Activated naive CD4-positive, alpha-beta T cell treated with anti-CD3 and anti-CD28 coated beads, Interleukin-2, amount 50 U/mL, for 16 hours (primary cell): ENCODE measurements at places on chromosomes 6 and 20.

- DNase-seq = no peak
These were observed 12.7 kb upstream of the LRRN4 start for GRCh38 chr20:6066582-6066981.

DNA sequence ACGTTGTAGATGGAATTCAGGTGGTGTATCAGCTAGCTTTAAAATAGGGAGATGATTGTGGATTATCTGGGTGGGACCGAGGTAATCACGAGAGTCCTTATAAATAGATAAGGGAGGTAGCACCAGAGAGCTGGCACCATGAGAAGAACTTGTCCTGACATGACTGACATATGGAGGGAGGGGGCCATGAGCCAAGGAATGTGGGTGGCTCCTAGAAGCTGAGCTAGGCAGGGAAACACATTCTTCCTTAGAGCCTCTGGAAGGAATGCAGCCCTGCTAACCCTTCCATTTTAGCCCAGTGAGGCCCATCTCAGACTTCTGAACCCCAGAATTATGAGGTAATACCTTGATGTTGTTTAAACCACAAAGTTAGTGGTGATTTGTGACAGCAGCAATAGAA lies 321.1 kb upstream of the SULF2 start:
- no peak for DNase-seq

GRCh38 chr20:18233408-18233943 lies 54.9 kb upstream of the ZNF133 start:
- no peak for DNase-seq

- no peak for DNase-seq
These were observed 839.4 kb downstream of the MAFB start for GRCh38 chr20:39849664-39850063.

GRCh38 chr6:36120018-36120417 lies 10.3 kb upstream of the MAPK13 start:
- no peak for DNase-seq

DNA sequence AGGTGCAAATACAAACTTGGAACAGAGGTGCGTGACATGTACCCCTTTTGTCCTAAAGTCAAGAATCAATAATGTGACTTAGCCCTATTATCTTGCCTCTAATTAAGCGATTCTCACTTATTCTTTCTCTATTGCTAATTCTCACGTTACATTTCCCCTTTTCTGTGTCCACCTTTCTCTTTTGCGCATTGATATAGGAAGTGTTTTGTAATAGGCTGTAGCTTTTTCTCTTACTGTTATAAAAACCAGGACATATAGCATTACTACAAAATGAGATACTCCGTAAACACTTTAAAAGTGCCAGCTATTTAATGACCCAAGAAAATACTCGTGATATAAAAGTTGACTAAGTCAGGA lies 669 bp upstream of the TMEM30A start:
- DNase-seq = no peak

GRCh38 chr6:168363302-168363701 lies 43.7 kb upstream of the DACT2 start:
- DNase-seq = no peak

DNA sequence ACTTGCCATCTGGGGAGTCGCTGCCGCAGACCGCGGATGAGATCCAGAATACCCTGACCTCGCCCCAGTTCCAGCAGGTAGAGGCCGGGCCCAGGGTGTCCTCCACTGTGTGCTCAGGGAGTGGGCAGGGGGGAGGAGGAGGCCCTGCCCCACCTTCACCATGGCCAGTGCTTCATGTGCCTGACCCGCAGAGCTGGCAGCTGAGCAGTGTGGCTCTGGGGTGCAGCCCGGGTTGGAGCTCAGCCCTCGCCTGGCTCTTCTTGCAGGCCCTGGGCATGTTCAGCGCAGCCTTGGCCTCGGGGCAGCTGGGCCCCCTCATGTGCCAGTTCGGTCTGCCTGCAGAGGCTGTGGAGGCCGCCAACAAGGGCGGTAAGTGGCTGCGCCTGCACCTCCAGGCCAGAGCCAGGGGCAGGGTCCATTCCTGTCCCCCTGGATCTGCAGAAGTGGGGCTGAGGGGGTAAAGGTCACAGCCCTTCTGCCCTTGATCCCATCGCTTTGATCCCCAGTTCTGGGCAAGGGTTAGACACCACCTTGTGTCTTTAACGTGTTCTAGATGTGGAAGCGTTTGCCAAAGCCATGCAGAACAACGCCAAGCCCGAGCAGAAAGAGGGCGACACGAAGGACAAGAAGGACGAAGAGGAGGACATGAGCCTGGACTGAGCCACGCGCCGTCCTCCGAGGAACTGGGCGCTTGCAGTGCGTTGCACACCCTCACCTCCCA lies 5.5 kb downstream of the ADRM1 start:
- DNase-seq = no peak

DNA sequence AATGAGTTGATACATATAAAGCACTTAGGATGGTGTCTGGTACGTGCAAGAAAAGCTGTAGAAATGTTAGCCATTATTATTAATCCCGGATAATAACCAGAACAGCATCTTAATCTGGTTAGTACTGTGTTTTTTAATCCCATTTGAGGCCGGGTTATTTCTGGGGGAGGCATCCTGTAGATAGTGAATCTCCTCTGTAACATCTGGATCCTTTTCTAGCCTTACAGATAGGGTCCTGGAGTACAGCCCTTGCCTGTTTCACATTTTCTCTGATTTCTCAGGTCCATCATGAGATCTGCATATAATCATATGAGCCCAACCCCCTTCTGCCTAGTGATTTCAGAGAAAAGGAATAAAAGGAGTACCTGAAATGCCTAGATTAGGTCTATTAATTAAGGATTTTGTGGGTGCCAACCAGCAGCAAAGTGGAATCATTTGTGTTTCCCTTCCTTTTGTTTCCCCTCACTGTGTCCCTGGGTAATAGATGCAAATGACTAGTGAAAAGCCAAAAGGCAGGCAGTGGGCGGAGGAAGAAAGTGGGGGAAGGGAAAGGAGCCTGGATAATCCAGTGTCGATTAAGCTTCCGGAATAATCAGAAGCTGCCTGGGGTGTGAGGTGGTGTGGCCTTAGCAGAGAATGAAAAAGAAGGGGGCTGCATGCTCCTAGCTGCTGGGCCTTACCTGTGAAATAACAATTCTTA lies 88.9 kb downstream of the SOBP start:
- no peak for DNase-seq

- DNase-seq = no peak
These were observed 415 bp upstream of the CUL9 start for GRCh38 chr6:43181621-43181941.

GRCh38 chr6:12848964-12849808 lies 132.6 kb downstream of the PHACTR1 start:
- no peak for DNase-seq

GRCh38 chr20:58568483-58569240 lies 53.5 kb upstream of the APCDD1L start:
- no peak for DNase-seq

DNA sequence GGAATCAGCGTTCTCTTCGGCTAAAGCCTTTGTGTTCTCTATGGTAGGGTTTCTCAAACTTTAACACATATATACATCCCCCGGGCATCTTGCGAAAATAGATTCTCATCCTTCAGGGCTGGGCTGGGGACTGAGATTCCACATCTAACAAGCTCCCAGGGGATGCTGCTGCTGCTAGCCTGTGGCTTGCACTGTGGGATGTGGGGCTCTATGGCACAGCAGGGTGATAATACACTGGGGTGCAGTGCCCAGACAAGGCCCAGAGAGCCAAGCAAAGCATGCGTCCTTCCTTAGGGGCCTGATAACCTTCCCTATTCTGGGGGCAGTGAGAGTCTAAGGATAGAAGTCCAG lies 102.0 kb downstream of the LAMP5 start:
- DNase-seq = no peak

DNA sequence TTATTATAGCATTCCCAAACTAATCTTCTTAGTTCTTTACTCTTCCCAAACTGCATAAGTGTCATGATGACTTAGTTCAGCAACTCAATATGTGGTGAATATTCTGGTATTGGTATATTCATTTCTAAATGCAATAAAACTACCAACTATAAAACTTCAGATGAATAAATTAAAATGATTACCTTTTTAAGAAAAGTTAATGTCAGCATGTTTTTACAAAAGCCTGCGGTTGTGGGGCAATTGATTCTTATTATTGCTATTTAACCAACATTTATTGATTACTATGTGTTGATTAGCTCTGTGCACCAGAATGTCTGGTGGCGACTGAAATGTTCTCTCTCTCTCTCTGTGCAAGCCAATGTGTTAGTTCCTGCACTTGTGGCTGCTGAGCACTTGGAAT lies 5.0 kb upstream of the SLC22A3 start:
- no peak for DNase-seq

GRCh38 chr6:149729824-149730223 lies 11.9 kb upstream of the LATS1 start:
- DNase-seq = no peak

- DNase-seq = no peak
These were observed 3.8 kb upstream of the EEF1A2 start for GRCh38 chr20:63502671-63503172.

- DNase-seq = peak; percentile 22
These were observed 2.9 kb downstream of the SPAG4 start for GRCh38 chr20:35618263-35619131.

DNA sequence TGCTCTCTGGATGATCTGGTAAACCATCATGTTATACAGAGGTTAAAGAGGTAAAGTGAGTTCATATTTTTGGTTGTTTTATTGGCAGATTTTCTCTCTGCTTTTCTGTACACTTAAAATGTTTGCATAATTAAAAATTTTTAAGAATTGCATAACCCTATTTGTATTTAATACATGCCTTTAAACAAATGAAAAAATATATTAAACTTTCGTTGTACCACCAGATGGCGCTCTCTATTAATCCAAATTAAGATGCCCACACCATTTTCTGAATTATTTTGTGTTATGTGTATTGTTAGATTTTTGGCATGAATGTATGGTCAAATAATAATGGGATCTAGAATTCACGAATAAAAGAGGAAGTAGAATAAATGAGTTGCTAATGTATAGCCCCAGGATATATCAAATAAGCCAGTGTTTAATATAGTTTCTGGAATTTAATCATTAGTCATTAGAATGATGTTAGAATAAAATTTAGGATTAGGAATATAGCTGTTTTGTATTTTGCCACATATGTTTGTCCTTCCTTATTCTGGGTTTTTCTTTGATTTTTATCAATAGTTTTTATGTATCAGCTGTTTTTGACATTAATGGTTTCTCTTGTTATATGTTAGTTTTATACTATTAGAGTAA lies 38.9 kb downstream of the SMAP1 start:
- no peak for DNase-seq

- DNase-seq = no peak
These were observed 358.8 kb downstream of the ADGRB3 start for GRCh38 chr6:68993911-68994310.

DNA sequence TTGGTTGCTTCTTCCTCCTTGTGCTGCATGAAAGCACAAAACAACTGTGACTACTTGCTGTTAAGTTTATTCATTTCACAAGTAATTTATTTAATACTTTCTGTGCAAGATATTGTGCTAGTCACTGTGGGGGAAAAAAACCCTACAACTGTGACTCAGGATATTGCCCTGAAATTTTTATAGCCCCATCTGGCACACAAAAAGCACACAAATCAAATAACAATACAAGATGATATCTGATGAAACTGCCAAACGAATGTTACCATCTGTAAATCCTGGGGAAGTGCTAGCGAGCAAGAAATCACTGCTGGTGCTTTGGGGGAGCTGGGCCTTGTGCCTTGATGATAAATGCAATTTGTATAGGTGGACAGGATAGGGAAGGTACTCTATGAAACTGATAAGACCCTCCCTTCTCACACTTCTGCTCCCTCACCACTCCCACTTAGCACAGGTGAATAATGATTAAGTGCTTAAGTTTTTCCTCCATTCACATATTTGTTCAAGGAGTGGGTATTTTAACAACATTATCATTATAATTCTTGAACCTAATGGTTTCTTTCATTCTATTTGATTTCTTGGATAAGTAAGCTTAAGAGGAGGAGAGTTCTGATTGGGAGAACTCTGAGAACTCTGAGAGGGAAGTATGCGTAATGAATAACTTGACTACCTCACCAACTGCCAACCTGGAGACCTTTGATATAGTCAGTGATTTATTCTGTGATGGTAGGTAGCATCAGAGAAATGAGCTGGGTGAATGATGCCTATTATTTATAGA lies 115.3 kb downstream of the RTN4IP1 start:
- no peak for DNase-seq

- peak; percentile 73 for DNase-seq
These were observed 3.5 kb upstream of the LTA start for GRCh38 chr6:31568537-31568961.

DNA sequence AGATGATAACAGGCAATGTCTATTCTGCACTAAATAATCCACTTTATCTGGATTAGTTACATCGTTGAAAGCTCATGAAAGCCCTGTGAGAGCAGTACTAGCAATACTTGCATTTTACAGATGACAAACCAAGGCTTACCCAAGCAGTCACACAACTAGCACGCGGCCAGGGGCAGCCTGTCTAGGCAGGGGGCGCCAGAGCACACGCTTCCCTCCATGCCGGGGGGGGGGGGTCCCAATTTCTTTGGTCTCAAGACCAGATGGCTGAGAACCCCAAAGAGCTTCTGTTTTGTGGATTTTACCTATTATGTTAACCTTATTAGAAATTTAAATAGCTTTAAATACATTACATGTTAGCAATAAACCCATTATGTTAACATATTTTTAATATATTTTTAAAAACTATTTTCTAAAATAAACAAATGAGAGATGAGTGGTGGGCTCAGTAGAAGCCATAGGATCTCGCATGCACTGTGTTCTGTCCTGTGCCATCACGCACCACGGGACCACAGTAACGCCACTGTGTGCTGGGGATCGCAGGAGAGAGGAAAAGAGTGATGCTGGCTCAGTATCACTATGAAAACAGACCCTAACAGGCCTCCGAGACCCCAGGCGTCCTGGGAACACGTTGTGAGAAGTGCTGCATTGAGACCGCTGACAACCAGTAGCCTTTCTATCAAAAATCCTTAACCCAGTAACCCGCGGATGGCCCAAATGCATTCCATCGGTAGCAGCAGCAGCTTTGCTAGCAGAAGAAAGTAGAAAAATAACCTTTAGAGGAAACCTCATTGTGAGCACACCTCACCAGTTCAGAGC lies 5.3 kb upstream of the PRR18 start:
- DNase-seq = peak; percentile 59

- DNase-seq = no peak
These were observed 518.3 kb upstream of the ZNF337 start for GRCh38 chr20:26214991-26215390.
